ENCODE measurements at places on chromosomes 16 and 17.

DNA sequence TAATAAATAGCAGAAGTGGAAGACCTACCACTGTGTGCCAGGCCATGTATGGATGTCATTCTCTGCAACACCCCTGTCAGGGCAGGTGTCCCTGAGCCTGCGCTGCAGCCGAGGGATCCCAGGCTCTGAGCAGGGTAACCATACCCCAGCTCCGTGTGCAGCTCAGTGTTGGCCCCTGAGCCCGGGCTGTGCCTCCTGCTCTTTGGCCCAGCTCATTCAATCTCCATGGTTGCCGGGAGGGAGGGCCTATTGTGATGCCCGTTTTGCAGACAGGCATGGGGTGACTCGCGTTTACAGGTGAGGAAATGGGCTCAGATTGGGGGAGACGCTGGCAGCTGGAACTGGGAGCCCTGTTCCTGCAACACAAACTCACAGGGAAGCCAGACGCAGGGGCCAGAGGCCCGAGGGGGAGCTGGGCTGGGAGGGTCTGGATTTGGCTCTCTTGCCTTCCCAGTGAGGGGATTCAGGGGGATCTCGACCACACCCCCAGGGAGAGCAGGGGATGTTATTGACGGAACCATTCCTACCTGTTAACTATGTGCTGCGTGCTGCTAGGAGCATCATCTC is 190.5 kb downstream of the IRF8 start:
- DNase-seq: no peak

DNA sequence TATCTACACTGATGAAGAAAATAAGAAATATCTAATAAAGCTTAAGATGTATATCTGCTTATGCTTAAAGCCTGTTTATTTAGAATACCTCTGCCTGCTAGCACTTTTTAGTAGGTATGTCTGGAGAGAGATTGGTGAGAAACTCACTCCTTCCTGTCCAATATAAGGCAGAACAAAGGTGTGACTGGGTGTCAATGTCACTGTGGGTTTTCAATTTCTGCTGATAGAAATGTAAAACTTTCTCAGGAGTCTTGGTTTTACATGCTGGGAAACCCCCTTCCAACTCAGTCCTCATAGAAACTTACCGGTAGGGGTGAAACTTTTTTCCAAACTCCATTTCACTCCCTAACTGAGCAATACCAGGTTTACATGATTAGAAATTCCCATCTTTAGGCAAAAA is 17.8 kb upstream of the MPHOSPH6 start:
- no peak for DNase-seq

DNA sequence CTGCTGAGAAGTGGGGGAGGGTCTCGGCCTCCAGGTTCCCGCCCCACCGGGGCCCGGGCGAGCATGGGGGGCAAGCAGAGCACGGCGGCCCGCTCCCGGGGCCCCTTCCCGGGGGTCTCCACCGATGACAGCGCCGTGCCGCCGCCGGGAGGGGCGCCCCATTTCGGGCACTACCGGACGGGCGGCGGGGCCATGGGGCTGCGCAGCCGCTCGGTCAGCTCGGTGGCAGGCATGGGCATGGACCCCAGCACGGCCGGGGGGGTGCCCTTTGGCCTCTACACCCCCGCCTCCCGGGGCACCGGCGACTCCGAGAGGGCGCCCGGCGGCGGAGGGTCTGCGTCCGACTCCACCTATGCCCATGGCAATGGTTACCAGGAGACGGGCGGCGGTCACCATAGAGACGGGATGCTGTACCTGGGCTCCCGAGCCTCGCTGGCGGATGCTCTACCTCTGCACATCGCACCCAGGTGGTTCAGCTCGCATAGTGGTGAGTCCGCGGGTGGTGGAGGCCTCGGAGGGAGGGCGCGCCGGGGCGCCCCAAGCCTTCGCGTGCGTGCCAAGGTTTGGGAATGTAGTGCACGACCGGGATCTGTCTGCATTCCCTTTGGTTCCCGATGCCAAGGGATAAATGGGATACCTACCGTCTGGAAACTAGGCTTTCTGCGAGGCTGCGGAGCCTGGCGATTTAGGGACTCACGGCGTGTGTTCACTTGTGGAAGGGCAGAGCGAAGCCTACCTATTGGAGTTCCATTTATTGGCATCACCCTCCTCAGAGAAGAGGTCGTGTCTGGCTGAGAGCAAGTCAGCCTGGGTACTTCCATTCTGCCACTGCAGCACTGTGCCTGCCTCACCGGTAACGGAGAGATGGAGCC is 1.0 kb downstream of the ZNRF1 start:
- no peak for DNase-seq

GRCh38 chr17:69796078-69796477 is 278.9 kb upstream of the KCNJ16 start:
- DNase-seq: no peak

DNA sequence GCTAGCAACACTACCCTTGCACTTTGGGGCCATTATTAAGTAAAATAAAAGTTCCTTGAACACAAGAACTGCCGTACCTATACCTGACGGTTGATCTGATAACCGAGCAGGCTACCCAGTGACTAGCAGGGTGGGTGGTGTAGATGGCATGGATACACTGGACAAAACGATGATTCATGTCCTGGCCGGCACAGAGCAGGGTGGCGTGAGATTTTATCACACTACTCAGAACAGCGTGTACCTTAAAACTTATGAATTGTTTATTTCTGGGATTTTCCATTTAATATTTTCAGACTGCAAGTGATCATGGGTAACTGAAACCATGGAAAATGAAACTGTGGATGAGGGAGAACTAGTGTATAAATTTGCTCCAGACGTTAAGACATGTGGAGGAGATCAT is 41.0 kb upstream of the MSI2 start:
- DNase-seq: peak; percentile 26

DNA sequence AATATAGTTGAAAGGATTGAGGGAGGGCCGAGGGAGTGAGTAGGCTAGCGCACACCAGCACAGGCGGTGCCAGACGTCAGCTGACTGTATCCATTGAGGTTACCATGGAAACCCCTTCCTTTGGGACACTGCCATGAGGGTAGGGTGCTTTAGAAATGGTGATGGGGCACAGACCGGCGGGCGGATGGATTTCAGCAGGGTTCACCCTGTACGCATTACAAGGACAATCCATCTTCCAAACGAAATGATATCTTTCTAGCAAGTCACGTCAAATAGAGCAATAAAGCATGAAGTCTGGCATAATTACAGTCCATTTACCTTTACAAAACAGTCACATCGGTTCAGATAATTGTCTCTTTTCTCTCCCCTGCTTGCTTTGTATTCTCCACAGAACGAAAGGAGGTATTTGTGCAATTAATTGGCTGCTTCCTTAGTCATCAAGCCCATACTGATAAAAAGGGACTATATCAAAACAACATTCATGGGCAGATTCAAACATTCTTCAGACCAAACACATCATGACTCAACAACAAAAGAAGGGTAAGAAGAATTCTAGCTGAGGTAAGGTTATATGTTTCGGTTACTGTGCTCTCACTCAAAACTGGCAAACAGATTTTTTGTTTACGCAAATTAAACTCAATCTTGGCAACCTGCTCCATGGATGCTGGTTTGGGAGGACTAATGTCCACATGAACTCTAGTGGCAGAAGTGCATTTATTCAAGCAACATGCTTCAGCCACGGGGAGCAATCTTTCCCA is 140.6 kb downstream of the CDK5R1 start:
- DNase-seq: no peak

All from common myeloid progenitor, CD34-positive (primary cell).